Left ventricle myocardium superior (tissue), 1 donor: ENCODE measurements at places on chromosomes 13 and 19. TPM values are rescaled to one million over a fixed set of nuclear protein-coding genes. Genes with fewer than 3 reads are reported as not detected.

The COMP gene
- total RNA-seq, result not detected

DNA sequence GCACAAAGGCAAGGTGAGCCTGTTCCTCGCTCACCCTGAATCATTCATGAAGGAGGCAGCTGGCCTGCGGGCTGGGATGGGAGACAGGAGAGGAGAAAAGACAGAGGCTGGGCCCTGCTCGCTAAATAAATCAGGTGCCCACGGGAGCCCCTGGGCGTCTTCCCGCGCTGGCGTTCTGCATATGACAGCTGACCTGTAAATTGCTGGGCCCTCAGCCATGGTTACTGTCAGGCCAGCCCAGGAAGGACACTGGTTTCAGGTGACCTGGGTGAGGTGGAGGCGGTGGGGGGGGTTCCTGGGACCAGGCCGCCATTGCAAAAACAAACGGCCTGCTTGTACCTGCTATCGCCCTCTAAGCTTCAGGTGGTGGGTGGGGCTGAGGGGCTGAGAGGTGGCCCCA lies 3.4 kb upstream of the PTBP1 start:
- DNase-seq, result no peak

- DNase-seq, result peak; percentile 85
These were observed 2.8 kb downstream of the PTGER1 start for GRCh38 chr19:14472202-14472938.

DNA sequence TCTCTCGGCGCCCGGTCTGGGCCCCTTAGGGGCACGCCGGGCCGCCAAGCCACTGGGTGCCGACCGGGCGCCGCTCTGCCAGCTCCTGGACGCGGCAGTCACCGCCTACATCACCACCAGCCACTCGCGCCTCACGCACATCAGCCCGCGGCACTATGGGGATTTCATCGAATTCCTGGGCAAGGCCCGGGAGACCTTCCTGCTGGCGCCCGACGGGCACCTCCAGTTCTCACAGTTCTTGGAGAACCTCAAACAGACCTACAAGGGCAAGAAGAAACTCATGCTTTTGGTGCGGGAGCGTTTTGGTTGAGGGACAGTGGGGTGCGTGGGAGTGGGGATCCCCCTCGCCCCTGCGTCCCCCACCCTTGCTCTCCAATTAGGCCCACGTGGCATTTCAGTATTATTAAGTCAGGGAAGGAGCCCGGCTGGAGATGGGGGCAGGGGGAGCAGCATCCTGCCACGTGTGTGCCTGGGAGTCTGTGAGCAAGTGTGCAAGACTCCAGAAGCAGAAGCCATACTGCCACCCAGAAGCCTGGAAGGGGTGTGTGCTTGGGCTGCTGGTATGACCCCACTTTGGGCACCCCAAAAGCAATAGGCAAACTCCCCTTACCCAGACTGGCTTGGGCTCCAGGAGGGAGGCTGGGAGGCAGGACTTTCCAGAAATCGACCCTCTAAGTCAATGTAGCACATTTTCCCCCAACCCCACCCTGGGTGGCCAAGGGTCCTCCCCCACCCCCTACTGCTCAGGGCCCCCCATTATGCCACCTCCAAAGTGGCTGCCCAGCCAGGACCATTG lies 35.7 kb downstream of the ZSWIM4 start:
- no peak for DNase-seq

The EIF3K gene
- total RNA-seq, result 674 TPM

DNA sequence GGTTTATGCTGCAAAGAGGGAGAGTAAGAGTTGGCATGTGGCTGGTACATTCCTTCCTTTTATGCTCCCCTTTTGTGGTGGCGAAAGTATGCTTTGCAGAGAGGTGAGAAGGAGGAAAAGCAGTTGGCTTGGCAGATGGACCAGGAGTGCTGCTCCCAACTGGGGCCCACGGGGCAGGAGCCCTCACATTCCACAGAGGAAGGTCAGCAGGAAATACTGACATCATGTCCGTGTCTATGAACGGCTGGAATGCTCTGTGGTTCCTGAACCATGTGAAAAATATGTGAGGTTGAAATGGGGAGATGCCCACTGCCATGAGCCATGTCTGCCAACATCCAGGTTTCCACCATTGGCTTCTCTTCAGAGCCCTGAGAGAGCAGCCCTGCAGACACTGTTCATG lies 33.3 kb upstream of the GAS6 start:
- peak; percentile 26 for DNase-seq

DNA sequence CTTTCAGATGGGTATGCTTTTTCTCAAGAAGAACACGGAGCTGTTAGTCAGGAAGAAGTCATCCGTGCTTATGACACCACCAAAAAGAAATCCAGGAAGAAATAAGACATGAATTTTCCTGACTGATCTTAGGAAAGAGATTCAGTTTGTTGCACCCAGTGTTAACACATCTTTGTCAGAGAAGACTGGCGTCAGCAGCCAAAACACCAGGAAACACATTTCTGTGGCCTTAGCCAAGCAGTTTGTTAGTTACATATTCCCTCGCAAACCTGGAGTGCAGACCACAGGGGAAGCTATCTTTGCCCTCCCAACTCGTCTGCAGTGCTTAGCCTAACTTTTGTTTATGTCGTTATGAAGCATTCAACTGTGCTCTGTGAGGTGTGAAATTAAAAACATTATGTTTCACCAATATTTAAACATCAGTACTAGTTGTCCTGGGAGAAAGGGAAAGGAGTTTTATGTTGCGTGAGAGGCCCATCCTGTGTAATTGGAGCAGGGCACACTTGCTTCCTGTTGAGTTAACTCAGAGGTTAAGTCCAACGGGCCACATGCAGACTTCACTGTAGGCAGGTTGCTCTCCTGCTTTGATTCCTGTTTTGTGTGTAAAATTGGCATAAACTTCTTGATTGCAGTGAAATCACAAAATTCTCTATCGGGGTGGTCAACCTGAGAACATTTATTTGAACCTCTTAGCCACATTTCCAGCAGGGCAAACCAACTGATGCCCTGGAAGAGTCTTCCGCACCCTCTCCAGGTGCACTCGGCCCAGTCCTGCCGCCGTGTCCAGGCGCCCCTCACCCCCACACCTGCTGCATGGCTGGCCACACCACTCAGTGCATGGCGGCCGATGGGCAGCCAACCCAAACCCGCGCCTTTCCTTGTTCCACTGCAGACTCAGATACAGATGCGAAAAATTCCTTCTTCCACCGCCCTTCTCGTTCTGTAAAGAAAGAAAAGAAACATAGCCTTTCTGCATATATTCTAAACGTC lies 31.6 kb downstream of the SHISA2 start:
- no peak for DNase-seq
